ENCODE measurements at places on chromosomes 2 and 18.
A peak's percentile ranks its signal among the peaks of the same experiment; 100 is the strongest.

GRCh38 chr2:75609937-75610508 is 36.6 kb upstream of the MRPL19 start:
- DNase-seq = no peak

DNA sequence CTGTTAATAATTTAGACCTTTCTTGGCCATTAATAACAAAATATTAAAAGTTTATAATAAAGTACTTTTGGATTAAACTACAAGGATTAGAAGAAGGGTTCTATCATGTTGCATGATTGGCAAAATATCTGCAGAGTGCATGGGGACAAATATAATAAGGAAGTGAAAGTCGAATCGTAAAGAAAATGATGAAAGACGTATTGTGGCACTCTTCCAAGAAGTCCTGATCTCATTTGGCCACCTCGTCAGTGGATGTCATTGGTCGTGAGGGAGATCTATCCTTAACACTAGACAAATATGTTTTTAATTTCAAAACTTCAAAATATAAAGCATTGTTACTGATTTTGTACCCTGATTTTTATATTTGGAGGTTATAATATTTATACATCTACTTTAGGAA is 197.7 kb upstream of the STON1 start:
- peak; percentile 47 for DNase-seq

DNA sequence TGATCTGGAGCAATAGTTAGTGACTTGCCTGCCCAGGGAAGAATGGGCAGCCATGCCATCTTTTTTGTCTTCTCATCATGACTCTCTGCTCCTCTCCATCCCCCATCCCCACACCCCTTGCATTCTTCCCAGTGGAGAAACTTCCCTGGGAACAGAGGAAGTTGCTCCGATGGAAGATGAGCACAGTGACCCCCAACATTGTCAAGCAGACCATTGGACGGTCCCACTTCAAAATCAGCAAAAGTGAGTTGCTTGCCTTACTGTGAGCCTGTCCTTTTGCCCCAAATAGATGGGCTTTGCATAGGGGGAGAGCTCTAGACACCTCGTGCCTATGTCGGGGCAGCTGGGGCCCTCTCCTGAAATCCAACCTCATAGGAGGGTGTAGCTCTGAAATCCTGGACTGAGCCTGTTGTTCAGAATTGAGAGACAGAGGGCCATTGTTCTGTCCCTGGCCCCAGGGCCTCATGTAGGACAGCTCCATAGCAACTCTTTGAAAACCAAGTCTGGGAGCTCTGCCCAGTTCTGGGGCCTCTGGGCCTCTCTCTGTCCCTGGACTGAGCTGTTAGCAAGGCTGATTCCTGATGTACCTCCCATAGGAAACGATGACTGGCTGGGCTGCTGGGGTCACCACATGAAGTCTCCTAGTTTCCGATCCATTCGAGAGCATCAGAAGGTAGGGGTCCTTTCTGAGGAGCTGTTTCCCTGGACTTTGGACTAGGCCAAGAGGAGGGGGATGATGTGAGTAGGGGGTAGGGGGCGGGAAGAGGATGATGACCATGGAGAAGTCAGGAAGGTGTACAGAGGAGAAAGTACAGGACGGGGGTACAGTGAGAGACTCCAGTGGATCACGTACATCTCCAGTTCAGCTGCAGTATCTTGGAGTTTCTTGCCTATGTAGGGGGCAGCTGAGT is 35.2 kb downstream of the TTLL4 start:
- DNase-seq = no peak

DNA sequence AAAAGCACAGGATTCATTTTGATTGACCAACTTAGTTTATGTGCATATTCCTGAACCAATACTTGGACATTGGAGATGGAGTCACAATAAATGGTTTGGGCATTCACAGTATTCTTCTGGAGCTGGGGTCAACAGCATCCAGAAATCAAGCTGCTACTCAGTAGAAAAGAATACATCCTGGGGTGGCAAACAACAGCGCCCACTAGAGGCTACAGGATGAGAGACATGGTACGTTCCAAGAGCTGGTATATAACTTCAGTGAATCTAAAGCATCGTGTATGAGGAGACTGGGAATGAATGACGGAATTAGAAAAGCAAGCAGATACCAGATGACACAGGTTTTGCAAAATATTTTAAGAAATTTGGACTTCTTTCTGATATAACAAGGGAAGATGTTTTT is 142.9 kb upstream of the FIGN start:
- peak; percentile 11 for DNase-seq

DNA sequence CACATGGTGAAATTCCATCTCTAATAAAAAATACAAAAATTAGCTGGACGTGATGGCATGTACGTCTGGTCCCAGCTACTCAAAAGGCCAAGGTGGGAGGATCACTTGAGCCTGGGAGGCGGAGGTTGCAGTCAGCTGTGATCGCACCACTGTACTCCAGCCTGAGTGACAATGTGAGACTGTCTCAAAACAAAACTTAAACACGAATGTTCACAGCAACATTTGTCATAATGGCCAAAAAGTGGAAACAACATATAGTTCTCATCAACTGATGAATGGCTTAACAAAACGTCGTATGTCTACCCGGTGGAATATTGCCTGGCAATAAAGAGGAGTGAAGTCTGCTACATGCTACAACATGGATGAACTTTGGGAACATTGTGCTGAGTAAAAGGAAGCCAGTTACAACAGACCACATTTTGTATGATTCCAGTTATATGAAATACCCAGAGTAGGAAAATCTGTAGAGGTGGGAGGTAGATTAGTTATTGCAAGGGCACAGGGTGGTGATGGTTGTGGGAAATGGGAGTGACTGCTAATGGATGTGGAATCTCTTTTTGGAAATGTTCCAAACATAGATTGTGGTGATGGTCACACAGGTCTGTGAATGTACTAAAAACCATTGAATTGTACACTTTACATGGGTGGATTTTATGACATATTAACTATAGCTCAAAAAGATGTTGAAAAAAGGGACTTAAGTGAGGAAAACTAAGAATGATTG is 478.2 kb downstream of the PTPRM start:
- no peak for DNase-seq
